ENCODE measurements at places on chromosomes 6 and 20.

DNA sequence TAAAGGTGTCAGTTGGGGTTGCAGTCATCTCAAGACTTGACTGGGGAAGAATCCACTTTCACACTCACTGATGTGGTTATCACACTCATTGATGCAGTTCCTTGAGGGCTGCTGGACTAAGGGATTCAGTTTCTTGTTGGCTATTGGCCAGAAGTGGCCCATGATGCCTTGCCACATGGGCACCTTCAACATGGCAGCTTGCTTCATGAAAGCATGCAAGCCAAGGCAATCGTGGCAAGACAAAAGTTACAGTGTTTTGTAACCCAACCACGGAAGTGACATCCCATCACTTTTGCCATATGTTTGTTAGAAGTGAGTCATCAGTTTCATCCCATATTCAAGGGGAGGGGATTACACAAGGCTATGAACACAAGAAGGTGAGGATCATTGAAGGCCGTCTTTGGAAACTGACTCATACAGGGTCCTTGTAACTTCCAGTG is 3.8 kb upstream of the RANBP9 start:
- no peak for DNase-seq

GRCh38 chr20:57558614-57559288 is 2.2 kb upstream of the PCK1 start:
- DNase-seq, result no peak

DNA sequence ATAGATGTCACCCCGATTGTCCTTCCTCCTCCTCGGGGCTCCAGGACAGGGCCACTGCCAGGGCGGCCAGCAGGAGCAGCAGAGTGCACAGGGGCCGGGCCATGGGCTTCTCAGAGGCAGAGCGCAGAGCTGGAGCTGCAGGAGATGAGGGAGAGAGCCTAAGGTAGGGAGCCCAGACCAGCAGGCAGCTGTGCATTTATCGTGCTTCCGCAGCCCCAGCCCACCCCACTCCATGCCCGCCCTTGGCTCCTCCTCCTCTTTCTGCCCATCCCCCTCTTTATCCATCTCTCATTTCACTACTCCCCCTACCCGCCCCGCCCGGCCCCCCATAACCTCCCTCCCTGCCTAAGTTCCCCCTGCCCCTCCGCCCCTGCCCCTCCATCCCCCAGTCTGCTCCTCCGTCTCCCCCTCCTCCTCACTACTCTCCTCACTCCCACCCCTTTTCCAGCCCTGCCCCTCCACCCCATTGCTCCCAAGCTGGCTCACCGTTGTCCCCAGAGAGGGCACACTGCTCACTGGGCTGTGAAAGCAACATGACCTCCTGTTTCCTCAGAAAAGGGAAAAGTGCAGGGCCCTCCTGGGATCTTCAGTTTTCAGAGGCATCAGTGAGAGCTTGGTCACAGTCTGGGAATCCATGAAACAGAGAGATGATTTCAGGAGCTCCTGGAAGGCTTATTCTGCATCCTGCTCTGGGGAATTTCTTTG is 25.5 kb upstream of the CST1 start:
- DNase-seq, result no peak

- no peak for DNase-seq
These were observed 3.1 kb downstream of the PXDC1 start for GRCh38 chr6:3748208-3749066.

GRCh38 chr20:24490598-24490997 is 21.2 kb downstream of the SYNDIG1 start:
- DNase-seq, result no peak

- DNase-seq, result no peak
These were observed 151.6 kb downstream of the BACH2 start for GRCh38 chr6:90144928-90145555.

GRCh38 chr20:45290677-45291355 is 15.8 kb upstream of the RBPJL start:
- peak; percentile 49 for DNase-seq

GRCh38 chr20:2759603-2760296 is 40.7 kb downstream of the CPXM1 start:
- DNase-seq, result no peak

GRCh38 chr6:139355172-139355571 is 19.3 kb downstream of the CITED2 start:
- DNase-seq, result no peak

DNA sequence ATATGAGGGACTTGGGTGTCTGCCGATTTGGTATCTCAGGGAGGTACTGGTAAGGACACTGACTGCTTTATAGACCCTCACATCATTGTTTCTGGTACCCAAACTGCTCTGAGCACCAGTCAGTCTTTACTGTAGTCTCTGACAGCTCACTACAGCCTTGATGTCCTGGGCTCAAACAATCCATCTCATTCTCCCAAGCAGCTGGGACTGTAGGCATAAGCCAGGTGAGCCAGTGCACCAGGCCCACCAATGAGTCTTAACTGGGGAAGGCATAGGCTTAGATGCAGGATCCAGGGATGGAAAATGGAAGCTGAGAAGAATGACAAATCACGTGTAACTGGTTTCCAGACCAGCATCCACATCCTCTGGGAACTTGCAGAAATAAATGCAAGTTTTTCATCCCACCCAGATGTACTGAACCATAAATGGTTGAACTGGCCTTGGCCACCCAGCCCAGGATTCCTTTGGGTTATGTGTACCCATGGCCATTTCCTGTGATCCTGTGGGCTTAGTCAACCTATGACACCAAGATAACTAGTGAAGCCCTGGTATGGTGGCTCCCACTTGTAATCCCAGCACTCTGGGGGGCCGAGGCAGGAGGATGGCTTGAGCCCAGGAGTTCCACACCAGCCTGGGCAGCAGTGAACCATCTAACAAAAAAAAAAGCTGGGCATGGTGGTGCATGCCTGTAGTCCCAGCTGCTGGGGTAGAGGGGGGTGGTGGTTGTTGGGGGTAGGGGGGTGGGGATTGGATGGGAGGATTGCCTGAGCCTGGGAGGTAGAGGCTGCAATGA is 5.8 kb downstream of the TUBB start:
- no peak for DNase-seq

GRCh38 chr6:26545627-26546026 is 7.5 kb downstream of the HMGN4 start:
- no peak for DNase-seq

- no peak for DNase-seq
These were observed 44.0 kb downstream of the BMP2 start for GRCh38 chr20:6811262-6812035.

GRCh38 chr6:34151321-34152041 is 5.6 kb upstream of the GRM4 start:
- no peak for DNase-seq

- no peak for DNase-seq
These were observed 88.2 kb upstream of the DST start for GRCh38 chr6:56730663-56731529.

- no peak for DNase-seq
These were observed 783.7 kb downstream of the FRK start for GRCh38 chr6:115276881-115277565.

DNA sequence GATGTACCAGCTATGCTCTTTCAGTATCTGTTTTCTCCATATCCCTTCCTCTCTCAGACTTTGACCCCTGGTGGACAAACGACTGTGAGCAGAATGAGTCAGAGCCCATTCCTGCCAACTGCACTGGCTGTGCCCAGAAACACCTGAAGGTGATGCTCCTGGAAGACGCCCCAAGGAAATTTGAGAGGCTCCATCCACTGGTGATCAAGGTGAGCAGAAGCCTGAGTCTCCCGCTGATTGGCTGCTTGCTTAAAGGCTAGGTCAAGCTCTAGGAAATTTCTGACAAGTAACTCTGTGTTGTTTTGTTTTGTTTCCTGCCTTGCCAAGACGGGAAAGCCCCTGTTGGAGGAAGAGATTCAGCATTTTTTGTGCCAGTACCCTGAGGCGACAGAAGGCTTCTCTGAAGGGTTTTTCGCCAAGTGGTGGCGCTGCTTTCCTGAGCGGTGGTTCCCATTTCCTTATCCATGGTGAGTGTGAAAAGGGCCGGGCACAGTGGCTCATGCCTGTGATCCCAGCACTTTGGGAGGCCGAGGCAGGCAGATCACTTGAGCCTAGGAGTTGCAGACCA is 28.6 kb downstream of the C6orf89 start:
- no peak for DNase-seq

DNA sequence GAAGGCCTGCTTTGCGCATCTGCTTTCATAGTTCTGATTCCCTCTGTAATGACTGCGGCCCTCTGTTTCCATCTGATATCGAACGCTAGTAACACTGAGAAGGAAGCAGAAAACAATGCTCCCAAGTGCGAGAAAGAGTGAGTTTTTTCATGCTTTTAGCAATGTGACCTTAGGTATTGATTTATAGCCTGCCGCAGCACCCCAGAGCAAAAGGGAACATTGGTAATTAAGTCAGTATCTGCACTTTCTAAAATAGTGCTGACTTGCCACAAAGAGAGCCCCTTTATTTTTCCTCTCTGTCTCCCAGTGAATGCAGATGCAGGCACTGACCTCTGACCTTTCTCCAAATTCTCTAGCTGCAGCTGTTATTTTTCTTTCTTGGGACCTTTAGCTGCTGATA is 129.8 kb downstream of the HDGFL1 start:
- no peak for DNase-seq

DNA sequence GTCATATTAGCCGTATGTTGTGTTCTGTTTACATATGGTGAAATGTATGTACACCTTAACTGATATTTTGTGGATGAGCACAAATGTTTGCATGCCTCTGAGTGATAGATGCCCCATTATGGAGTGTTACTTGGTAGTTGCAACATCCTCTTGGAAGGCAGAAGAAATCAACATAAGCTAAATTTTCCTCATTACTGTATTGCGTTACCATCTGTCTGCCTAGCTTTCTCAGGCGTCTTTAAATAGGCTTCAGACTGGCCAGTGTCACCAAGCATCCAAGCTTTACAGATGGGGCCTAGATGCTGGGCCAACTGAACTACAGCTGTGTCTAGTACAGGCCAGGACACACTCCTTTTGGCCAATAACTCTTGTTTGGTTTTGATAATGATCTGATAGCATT is 250.6 kb downstream of the SAMD5 start:
- no peak for DNase-seq

- DNase-seq, result no peak
These were observed 54.6 kb downstream of the B4GALT5 start for GRCh38 chr20:49659056-49659455.

- no peak for DNase-seq
These were observed 94.5 kb downstream of the PREX1 start for GRCh38 chr20:48733296-48733790.

DNA sequence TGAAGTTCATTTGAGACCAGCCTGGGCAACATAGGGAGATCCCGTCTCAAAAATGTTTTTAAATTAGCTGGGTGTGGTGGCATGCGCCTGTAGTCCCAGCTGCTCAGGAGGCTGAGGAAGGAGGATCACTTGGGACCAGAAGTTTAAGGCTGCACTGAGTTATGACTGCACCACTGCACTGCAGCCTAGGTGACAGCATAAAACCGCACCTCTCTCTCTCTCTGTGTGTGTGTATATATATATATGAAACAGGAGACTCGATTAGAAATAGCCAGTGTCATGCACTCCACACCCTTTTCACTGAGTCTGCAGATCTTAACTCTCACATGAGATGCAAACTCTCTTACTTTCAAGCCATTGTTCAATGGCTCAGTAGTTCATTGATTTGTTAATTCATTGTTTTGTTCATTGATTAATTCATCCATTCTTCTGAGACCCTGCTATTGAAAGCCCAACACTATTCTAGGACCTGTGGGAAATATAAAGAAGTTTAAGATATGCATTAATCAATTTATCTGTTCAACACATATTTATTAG is 52.4 kb upstream of the MRPS10 start:
- no peak for DNase-seq

- no peak for DNase-seq
These were observed 185.8 kb downstream of the TMEM242 start for GRCh38 chr6:157137501-157137900.

DNA sequence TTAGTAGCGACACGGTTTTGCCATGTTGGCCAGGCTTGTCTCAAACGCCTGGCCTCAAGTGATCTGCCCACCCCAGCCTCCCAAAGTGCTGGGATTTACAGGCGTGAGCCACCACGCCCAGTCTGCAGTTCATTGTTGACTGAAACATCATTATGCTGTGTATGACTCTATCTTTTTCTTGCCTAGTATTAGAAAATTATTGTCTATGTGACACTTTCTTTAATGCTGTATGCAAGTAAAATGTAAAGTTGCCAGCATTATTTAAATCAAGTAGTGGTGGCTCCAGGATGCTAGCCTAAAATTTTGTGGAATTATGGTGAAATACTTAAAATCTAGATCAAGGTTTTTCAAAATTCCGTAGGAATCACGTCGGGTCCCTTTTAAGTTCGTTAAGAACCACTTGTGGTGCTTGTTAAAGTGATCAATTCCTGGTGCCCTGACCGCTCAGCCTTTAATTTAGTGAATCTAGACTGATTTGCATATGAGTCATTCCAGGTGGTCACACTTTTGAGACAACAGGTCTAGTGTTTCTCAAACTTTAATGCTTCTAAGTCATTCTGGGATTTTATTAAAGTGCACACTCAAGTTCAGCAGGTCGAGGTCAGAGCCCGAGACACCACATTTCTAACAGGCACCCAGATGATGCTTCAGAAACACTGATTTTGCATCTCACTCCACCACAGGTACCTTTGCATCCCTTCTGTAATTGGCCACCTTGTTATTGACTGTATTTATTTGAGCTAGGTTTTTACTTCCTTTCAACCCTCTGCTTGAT is 132.6 kb upstream of the MTHFD1L start:
- no peak for DNase-seq

GRCh38 chr20:34368547-34368946 is 5.5 kb downstream of the ITCH start:
- DNase-seq, result no peak

DNA sequence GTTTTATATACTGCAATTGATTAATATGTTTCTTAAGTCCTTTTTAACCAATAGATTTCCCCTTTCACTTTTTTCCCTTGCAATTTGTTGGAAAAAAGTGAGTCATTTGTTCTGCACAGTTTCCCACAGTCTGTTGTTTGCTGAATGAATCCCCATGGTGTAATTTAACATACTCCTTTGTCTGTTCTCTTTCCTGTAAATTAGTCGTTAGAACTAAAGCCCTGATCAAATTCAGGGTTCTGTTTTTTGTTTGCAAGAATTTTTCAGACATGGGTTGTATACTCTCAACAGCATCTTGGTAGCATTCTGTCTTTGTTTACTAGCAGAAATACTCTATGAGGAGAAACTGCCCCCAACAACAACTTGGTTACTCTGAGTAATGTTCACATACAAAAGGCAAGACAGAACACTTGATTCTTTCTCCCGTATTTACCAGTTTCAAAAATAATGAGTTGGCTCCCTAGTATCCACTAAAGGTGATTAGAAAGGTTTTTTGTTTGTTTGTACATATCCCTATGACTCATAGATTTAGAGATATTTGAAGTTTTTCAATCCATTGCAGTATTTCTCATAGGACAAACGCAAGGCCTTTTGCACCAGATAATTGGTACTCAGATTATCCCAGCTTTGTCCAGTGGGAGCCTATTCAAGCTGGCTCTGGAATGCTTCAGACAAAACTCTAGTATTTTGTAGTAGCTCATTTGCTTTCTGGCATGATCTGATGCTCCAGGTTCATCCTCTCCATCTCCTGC is 16.5 kb downstream of the BLOC1S5 start:
- no peak for DNase-seq

DNA sequence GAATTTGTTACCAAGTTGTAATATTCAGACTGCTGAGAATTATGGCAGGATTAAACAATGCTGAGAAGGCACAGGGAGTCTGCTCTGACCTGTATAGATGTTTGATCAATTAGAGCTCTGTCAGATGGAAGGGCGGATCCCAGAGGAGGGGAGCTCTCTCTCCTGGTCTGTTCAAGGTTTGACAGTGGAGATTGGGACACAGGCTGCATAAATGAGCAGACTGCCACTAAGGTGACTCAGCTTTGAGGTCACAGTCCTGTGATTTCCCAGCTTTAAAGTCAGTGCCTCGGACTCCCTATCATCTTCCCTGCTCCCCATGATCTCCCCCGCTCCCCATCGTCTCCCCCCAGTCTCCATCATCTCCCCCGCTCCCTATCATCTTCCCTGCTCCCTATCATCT is 59.2 kb upstream of the SLC22A23 start:
- DNase-seq, result no peak

Data from activated CD8-positive, alpha-beta memory T cell treated with anti-CD3 and anti-CD28 coated beads for 48 hours (primary cell).